A549 treated with CORT108297 at 1 μM for 4 hours (cell line): ENCODE measurements at places on chromosomes 6 and 20. TPM values are rescaled to one million over a fixed set of nuclear protein-coding genes. Genes with fewer than 3 reads are reported as not detected.

The CDKN1A gene
- 192 to 279 TPM (median 246 TPM) in 5 replicates for total RNA-seq

The RBPJL gene
- total RNA-seq, result not detected in 5 replicates

The PNLDC1 gene
- total RNA-seq, result 0.06 to 0.13 TPM (median 0.07 TPM) in 5 replicates

The HLA-DOB gene
- 0.12 to 0.35 TPM (median 0.18 TPM) in 5 replicates for total RNA-seq

The VSTM2L gene
- 5.8 to 10.5 TPM (median 8.8 TPM) in 5 replicates for total RNA-seq

The SDC4 gene
- 106 to 130 TPM (median 122 TPM) in 5 replicates for total RNA-seq

The OR2H1 gene
- total RNA-seq, result not detected in 5 replicates

The AFDN gene
- total RNA-seq, result 15.2 to 22.7 TPM (median 19.7 TPM) in 5 replicates

The CDH22 gene
- total RNA-seq, result 0.02 to 0.09 TPM (median 0.03 TPM) in 5 replicates

The TRAPPC3L gene
- total RNA-seq, result not detected in 5 replicates

The NCR2 gene
- total RNA-seq, result not detected in 5 replicates

The OR2B6 gene
- total RNA-seq, result 0.08 to 0.32 TPM (median 0.15 TPM) in 3 of 5 replicates, not detected in the others

The UNC93A gene
- total RNA-seq, result not detected in 5 replicates

The BANF2 gene
- not detected in 5 replicates for total RNA-seq

The LHFPL5 gene
- 0.20 to 0.23 TPM in 2 of 5 replicates, not detected in the others for total RNA-seq

The NKX2-4 gene
- total RNA-seq, result 0.03 to 0.05 TPM (median 0.05 TPM) in 3 of 5 replicates, not detected in the others

The FAXC gene
- 5.9 to 7.7 TPM (median 6.8 TPM) in 5 replicates for total RNA-seq

The HLA-DMA gene
- total RNA-seq, result 2.4 to 3.6 TPM (median 2.7 TPM) in 5 replicates

The RBM24 gene
- 8.3 to 11.2 TPM (median 9.7 TPM) in 5 replicates for total RNA-seq

The MAP3K5 gene
- total RNA-seq, result 2.6 to 3.5 TPM (median 2.8 TPM) in 5 replicates

The CDK19 gene
- total RNA-seq, result 3.9 to 5.3 TPM (median 4.4 TPM) in 5 replicates

The TNXB gene
- total RNA-seq, result 0.32 to 0.72 TPM (median 0.56 TPM) in 5 replicates

The TCP11 gene
- not detected in 5 replicates for total RNA-seq

The PGC gene
- 0.09 TPM in 1 of 5 replicates, not detected in the others for total RNA-seq

The HRH3 gene
- 0.02 to 0.05 TPM (median 0.03 TPM) in 3 of 5 replicates, not detected in the others for total RNA-seq

The LAMP5 gene
- total RNA-seq, result 0.05 to 0.06 TPM in 2 of 5 replicates, not detected in the others

The HLA-F gene
- 4.1 to 6.0 TPM (median 4.9 TPM) in 5 replicates for total RNA-seq

The IFNGR1 gene
- 27.6 to 33.4 TPM (median 28.1 TPM) in 5 replicates for total RNA-seq

The OPRM1 gene
- not detected in 5 replicates for total RNA-seq

The ECT2L gene
- not detected in 5 replicates for total RNA-seq

The SLC22A7 gene
- total RNA-seq, result not detected in 5 replicates

The SAMD5 gene
- 0.60 to 0.84 TPM (median 0.79 TPM) in 5 replicates for total RNA-seq

The BCAS1 gene
- total RNA-seq, result 0.45 to 0.65 TPM (median 0.60 TPM) in 5 replicates

The SASH1 gene
- 2.1 to 3.4 TPM (median 2.9 TPM) in 5 replicates for total RNA-seq

The TAF4 gene
- total RNA-seq, result 15.6 to 18.2 TPM (median 17.9 TPM) in 5 replicates

The SRSF12 gene
- 0.82 to 1.5 TPM (median 1.3 TPM) in 5 replicates for total RNA-seq

The HAO1 gene
- total RNA-seq, result not detected in 5 replicates

The EPPIN gene
- total RNA-seq, result not detected in 5 replicates

The TP53TG5 gene
- not detected in 5 replicates for total RNA-seq

The B3GAT2 gene
- 0.02 to 0.03 TPM (median 0.02 TPM) in 5 replicates for total RNA-seq

The GFRA4 gene
- total RNA-seq, result not detected in 5 replicates

The ISM1 gene
- 0.27 to 0.46 TPM (median 0.37 TPM) in 5 replicates for total RNA-seq

The RSPH9 gene
- total RNA-seq, result 0.12 to 0.29 TPM (median 0.17 TPM) in 5 replicates

The SPACA1 gene
- not detected in 5 replicates for total RNA-seq

The PDYN gene
- total RNA-seq, result not detected in 5 replicates
